ENCODE measurements at places on chromosomes 3 and 15. TPM values are rescaled to one million over a fixed set of nuclear protein-coding genes. Genes with fewer than 3 reads are reported as not detected.
A peak's percentile ranks its signal among the peaks of the same experiment; 100 is the strongest.

The TMEM212 gene
- not detected for total RNA-seq

GRCh38 chr3:178041931-178042330 is 494.3 kb upstream of the KCNMB2 start:
- H3K27ac ChIP-seq, result no peak overlapping the region
- no peaks in the 10 kb centered on the region for H3K36me3 ChIP-seq
- no peaks in the 10 kb centered on the region for H3K4me1 ChIP-seq

The SCAMP5 gene
- 30.4 TPM for total RNA-seq

DNA sequence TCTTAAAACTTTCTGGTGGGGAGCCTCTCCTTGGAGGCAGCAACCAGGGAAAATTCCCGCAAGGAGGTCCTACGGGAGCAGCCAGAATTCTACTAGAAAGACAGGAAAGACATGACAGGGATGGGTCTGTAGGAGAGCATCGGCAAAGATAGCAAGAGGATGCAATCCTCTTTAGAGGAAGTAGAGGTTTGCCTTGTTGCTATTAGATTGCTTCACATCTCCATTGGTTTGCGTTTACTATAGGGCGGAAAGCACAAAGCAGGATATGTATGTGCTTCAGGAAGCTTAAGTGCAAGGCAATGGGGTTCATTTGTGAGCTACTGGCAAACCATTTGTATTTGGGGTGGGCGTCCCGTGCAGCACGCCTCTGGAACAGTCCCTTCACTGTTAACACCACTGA is 193.0 kb downstream of the RORA start:
- peaks cover 7% of the 10 kb centered on the region for H3K4me1 ChIP-seq
- H3K36me3 ChIP-seq, result no peaks in the 10 kb centered on the region
- no peak for DNase-seq
- no peak overlapping the region for H3K27ac ChIP-seq

The TJP1 gene
- 70.9 TPM for total RNA-seq

The ABI3BP gene
- 19.8 TPM for total RNA-seq

- H3K27ac ChIP-seq, result no peak overlapping the region
- H3K36me3 ChIP-seq, result no peaks in the 10 kb centered on the region
- H3K4me3 ChIP-seq, result no peak overlapping the region
- no peaks in the 10 kb centered on the region for H3K27me3 ChIP-seq
- H3K4me1 ChIP-seq, result no peaks in the 10 kb centered on the region
Observed at GRCh38 chr3:79253271-79253670, 514.5 kb downstream of the ROBO1 start.

DNA sequence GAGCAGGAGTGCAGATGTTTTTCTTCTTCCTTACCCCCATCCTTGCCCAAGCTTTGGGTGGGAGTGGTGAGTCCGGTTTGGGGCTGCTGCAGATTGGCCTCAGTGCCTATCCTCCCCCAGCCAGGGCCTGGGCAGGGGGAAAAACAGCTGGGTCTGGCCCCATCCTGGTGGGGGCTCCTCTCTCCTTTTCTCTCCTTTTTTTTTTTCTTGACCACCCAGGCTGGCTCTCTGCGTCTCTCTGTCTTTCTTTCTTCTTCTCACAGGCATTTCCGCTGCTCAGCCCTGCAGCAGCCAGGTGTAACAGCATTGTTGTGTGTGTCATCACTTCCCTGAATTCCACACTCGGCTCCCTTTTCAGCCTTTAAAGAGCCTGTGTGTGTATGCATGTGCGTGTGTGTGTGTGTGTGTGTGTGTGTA is 2.0 kb downstream of the FOXL2NB start:
- H3K36me3 ChIP-seq, result no peaks in the 10 kb centered on the region
- H3K27ac ChIP-seq, result no peak overlapping the region
- H3K27me3 ChIP-seq, result peaks cover 52% of the 10 kb centered on the region
- H3K4me3 ChIP-seq, result no peak overlapping the region

GRCh38 chr3:50163572-50164455 is 8.7 kb downstream of the SEMA3F start:
- H3K36me3 ChIP-seq, result no peaks in the 10 kb centered on the region
- H3K4me3 ChIP-seq, result no peak overlapping the region
- DNase-seq, result peak; percentile 48
- H3K4me1 ChIP-seq, result peaks cover 4% of the 10 kb centered on the region
- H3K27ac ChIP-seq, result no peak overlapping the region
- no peaks in the 10 kb centered on the region for H3K27me3 ChIP-seq

- H3K4me3 ChIP-seq, result no peak overlapping the region
- DNase-seq, result no peak
- no peaks in the 10 kb centered on the region for H3K27me3 ChIP-seq
- H3K27ac ChIP-seq, result no peak overlapping the region
Observed at GRCh38 chr3:25471081-25471768, 43.2 kb downstream of the RARB start.

GRCh38 chr3:65776081-65776480 is 262.6 kb downstream of the MAGI1 start:
- H3K27me3 ChIP-seq, result no peaks in the 10 kb centered on the region
- H3K27ac ChIP-seq, result no peak overlapping the region
- peaks cover 4% of the 10 kb centered on the region for H3K4me1 ChIP-seq
- H3K36me3 ChIP-seq, result no peaks in the 10 kb centered on the region

DNA sequence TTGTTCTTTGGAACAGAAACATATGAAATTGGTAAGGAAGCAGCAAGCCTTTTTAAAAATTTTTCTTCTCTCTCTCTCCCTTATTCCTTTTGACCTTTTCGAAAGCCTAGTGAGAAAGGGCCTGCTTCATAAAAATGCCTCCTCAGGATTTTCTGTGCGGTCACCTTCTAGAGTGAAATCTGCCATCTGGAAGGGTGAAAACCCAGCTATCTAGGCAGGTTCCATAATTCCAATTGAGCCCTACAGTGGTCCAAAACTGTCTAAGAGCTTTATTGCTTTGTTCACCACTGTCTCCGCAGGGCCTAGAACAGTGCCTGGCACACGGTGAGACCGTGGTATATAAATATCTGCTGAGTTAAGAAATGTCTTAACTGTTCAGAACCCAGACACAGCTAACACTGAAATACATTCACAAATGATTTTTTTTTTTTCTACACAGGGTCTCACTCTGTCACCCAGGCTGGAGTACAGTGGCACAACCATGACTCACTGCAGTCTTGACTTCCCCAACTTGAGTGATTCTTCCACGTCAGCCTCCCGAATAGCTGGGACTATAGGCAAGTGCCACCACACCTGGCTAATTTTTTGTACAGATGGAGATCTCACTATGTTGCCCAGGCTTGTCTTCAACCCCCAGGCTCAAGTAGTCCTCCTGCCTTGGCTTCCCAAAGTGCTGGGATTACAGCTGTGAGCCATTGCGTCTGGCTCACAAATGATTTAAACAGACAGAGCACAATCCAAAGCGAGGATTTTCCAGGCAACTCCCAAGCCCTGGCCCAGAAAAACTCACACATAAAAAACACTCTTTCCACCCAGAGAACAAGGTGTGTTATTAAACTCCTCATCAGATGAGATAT is 64.4 kb downstream of the FRMD4B start:
- H3K27me3 ChIP-seq, result no peaks in the 10 kb centered on the region
- H3K27ac ChIP-seq, result no peak overlapping the region
- H3K36me3 ChIP-seq, result no peaks in the 10 kb centered on the region
- H3K4me1 ChIP-seq, result no peaks in the 10 kb centered on the region

DNA sequence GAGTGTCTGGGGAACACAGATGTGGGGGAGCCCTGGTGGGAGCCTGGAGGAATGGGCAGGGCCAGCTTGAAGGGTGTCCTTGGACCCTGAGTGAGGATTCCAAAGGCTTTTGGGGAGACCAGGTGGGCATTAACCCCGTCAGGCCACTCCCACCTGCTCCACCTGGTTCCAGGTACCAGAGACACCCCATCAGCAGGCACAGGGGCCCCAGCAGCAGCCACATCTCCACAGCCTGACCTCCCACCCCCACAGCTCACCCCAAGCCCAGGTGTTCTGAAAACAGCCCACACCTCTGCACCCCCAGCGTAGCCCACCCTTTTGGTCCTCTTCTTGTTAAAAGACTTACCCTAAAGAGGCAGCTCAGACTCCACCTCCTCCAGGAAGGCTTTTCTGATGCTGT is 102.1 kb upstream of the PRR20G start:
- no peaks in the 10 kb centered on the region for H3K36me3 ChIP-seq
- no peak overlapping the region for H3K27ac ChIP-seq
- no peaks in the 10 kb centered on the region for H3K27me3 ChIP-seq
- H3K4me3 ChIP-seq, result no peak overlapping the region
- DNase-seq, result no peak

GRCh38 chr3:9448643-9449042 is 51.2 kb downstream of the SETD5 start:
- H3K27me3 ChIP-seq, result no peaks in the 10 kb centered on the region
- peaks cover 31% of the 10 kb centered on the region for H3K36me3 ChIP-seq
- H3K27ac ChIP-seq, result no peak overlapping the region
- H3K4me1 ChIP-seq, result no peaks in the 10 kb centered on the region
- H3K4me3 ChIP-seq, result no peak overlapping the region
- DNase-seq, result no peak

The EBLN2 gene
- total RNA-seq, result 11.5 TPM

The MANF gene
- total RNA-seq, result 25.4 TPM

- H3K36me3 ChIP-seq, result no peaks in the 10 kb centered on the region
- no peak overlapping the region for H3K4me3 ChIP-seq
- no peak for DNase-seq
- H3K27ac ChIP-seq, result no peak overlapping the region
- H3K27me3 ChIP-seq, result no peaks in the 10 kb centered on the region
Observed at GRCh38 chr15:69072906-69073305, 58.4 kb downstream of the NOX5 start.

The FAM81A gene
- under 0.01 TPM for total RNA-seq

The EPB42 gene
- not detected for total RNA-seq

The POC1A gene
- 0.26 TPM for total RNA-seq

DNA sequence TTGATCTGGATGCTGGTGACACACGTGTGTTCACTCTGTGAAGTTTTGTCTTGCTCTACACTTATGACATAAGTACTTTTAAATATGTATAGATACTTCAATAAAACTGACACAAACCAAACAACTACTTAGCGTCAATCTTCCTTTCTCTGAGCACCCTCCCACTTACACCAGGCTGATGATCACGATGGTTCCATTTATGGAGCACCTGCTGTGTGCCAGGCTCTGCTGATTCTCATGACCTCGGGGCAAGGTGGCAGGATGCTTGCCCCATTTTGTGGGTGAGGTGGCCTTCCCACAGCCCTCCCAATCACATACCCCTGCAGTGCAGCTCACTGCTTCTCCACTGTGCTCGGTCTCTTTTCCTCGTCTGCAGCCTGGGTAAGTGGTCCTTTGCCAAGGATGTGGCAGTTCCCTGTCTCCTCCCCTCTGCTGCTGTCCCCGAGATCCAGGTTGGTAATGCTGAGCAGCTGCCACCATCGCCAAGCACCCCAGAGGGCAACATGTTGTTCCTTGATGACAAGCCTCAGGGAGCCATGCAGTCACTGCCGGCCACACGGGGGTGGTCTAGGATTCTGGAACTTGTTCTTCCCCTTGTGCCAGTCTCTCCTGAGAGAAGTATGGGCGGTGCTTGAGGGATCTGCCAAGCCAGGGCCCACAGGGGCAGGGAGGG is 20.6 kb upstream of the ADCY5 start:
- H3K27ac ChIP-seq, result no peak overlapping the region
- DNase-seq, result no peak
- H3K4me1 ChIP-seq, result no peaks in the 10 kb centered on the region
- H3K4me3 ChIP-seq, result no peak overlapping the region
- H3K27me3 ChIP-seq, result no peaks in the 10 kb centered on the region

GRCh38 chr3:174755833-174756829 is 103.0 kb upstream of the NAALADL2 start:
- no peaks in the 10 kb centered on the region for H3K36me3 ChIP-seq
- DNase-seq, result no peak
- H3K4me3 ChIP-seq, result no peak overlapping the region
- H3K27me3 ChIP-seq, result no peaks in the 10 kb centered on the region

DNA sequence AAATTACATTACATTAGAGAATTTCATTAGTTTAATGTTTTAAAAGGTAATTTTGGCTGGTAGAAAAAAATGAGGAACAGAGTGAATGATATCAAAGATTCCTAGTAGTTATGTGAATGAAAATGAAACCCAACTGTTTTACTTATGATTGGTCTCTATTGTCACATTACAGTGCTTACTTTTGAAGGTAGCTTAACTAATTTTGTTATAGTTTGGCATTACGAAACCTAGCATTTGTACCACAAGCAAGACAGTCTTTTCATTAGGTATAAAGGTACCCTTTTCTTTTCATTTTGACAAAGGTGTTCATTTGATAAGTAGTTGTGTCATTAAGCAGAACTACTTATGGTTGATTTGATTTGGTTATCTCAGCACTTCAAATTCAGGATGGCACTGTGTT is 6.9 kb downstream of the SELENOT start:
- peaks cover 47% of the 10 kb centered on the region for H3K4me1 ChIP-seq
- no peak for DNase-seq
- H3K27me3 ChIP-seq, result no peaks in the 10 kb centered on the region
- no peak overlapping the region for H3K4me3 ChIP-seq
- peaks cover 2% of the 10 kb centered on the region for H3K36me3 ChIP-seq

DNA sequence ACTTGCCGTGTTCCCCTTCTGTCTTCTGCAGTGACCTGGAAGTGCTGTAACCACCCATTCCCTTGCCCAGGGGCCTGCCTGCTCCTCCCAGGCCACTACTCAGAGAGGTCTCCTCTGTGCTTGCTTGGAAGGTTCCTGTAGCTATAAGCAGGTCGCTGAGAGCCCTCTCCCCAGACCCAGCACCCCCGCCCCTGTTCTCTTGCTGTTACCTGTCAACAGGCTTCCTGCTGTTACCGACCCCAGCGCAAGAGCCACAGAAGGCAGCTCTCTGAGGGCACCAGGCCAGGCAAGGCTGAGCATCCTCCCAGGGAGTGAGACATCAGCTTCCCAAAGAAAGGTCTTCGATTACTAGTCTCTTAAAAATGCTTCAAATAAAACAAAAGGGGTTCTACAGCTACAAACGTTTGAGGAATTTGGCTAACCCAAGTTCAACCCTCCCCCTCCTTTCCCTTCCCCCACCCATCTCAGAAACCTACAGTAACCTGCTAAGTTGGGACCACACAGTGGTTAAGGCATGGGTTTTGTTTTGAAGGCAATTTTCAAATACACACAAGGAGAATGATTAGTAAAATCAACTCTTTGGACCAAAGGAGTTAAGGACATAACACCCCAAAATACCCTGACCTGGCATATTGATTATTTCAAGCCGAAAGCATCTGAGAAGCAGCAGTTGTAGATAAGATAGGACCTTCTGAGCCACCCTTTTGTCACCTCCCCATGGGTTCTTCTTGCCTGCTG is 74.9 kb upstream of the MFGE8 start:
- H3K27ac ChIP-seq, result no peak overlapping the region
- DNase-seq, result no peak
- H3K27me3 ChIP-seq, result no peaks in the 10 kb centered on the region

The ARRDC4 gene
- 31.0 TPM for total RNA-seq

DNA sequence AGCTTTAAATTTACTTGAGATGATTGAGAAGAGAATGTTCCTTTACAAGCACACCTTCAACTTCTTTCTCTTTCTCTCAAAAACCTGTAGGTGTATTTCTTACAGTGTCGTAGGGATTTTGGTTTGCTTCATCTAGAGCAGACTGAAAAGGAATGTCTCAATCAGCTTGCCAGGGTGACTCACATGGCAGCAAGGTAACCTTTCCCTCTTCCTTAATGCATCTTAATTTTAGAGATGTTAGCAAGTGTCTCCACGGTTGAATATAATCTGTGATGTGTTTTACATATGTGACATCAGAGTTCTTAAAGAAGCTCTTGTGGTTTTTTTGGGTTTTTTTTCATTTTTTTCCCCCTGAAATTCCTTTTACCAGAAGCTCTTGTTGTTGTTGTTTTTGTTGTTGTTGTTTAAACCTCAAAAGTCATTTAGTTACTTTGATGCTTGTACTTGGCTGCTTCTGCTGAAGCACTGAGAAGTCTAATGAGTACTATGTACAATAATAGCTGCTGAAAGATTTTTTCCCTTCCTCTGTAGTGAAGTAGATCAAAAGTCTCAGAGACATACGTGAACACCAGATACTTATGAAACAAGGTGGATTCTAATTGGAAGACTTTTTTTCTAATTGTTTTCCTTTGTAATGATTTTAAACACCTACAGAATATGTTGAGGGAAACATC is 83.1 kb downstream of the RETNLB start:
- no peak overlapping the region for H3K27ac ChIP-seq
- H3K27me3 ChIP-seq, result no peaks in the 10 kb centered on the region
- no peak overlapping the region for H3K4me3 ChIP-seq
- no peaks in the 10 kb centered on the region for H3K4me1 ChIP-seq
- DNase-seq, result no peak
